ENCODE measurements at places on chromosomes 3 and 15. TPM values are rescaled to one million over a fixed set of nuclear protein-coding genes. Genes with fewer than 3 reads are reported as not detected.
A peak's percentile ranks its signal among the peaks of the same experiment; 100 is the strongest.

- H3K27me3 ChIP-seq: no peaks in the 10 kb centered on the region
- H3K4me1 ChIP-seq: no peaks in the 10 kb centered on the region
- H3K4me3 ChIP-seq: no peak overlapping the region
- no peak for DNase-seq
- H3K27ac ChIP-seq: no peak overlapping the region
- no peaks in the 10 kb centered on the region for H3K36me3 ChIP-seq
These were observed 51.7 kb downstream of the UBE2E2 start for GRCh38 chr3:23254835-23255234.

DNA sequence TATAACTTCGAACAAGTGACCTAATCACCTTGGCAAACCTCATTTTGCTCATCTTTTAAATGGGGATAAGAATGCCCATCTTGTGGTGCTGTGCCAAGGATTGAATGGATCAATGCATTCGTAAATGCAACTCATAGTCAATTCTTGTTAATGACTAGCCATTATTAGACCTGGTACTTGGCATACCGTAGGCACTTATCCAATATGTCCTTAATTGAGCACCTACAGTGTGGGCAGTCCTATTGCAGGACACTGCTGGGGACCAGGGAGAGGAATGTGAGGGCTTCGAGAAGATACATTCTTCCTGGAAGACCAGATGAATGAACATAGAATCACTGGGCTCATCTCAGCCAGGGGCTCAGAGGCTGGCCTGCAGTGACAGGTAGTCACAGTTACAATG lies 177.2 kb upstream of the TLE3 start:
- no peaks in the 10 kb centered on the region for H3K36me3 ChIP-seq
- no peak overlapping the region for H3K27ac ChIP-seq
- DNase-seq: no peak
- no peaks in the 10 kb centered on the region for H3K27me3 ChIP-seq
- peaks cover 24% of the 10 kb centered on the region for H3K4me1 ChIP-seq

- H3K27ac ChIP-seq: no peak overlapping the region
- no peaks in the 10 kb centered on the region for H3K4me1 ChIP-seq
- no peak for DNase-seq
- no peaks in the 10 kb centered on the region for H3K27me3 ChIP-seq
- H3K36me3 ChIP-seq: no peaks in the 10 kb centered on the region
These were observed 200.1 kb upstream of the PROK2 start for GRCh38 chr3:71984843-71985613.

DNA sequence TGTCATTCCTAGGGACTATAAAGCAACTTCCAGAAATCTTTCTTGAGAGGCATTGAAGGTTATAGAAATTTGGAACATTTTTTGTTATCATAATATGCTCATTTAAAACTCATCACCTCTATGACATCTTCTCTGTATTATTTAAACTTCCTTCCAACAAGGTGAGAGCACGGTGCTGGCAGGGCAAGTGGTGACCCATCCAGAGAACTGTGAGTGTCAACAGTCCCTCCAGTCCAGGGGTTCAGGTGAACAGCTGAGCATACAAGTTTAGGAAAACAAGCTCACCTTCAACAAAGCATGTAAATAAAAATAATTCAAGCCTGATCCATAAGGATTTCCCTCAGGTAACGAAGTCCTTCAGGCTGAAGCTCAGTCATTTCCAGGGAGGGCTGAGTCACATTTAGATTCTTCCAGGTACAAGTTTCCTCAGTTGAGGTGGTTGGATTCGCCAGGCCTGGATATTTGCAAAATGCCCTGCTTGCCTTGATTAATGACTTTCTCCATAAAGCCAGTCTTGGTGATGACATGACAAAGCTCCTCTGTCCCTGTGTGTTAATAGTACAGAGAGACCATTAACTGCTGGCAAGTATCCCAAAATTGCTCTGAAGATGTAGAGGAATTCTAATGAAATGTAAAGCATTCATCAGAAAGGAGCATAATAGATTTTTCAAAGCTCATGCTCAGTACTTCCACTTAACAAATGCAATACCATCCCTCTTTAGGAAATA lies 263.6 kb upstream of the GADL1 start:
- H3K4me3 ChIP-seq: no peak overlapping the region
- H3K27me3 ChIP-seq: no peaks in the 10 kb centered on the region
- no peaks in the 10 kb centered on the region for H3K36me3 ChIP-seq
- H3K27ac ChIP-seq: no peak overlapping the region

- no peak overlapping the region for H3K27ac ChIP-seq
- H3K4me1 ChIP-seq: peaks cover 7% of the 10 kb centered on the region
- no peaks in the 10 kb centered on the region for H3K27me3 ChIP-seq
These were observed 10.0 kb downstream of the RPL32 start for GRCh38 chr3:12831301-12831866.

GRCh38 chr3:83868909-83869567 lies 1089.8 kb upstream of the CADM2 start:
- H3K4me3 ChIP-seq: no peak overlapping the region
- no peak overlapping the region for H3K27ac ChIP-seq
- no peak for DNase-seq

- H3K36me3 ChIP-seq: peaks cover 12% of the 10 kb centered on the region
- no peak overlapping the region for H3K27ac ChIP-seq
- no peak overlapping the region for H3K4me3 ChIP-seq
- H3K27me3 ChIP-seq: no peaks in the 10 kb centered on the region
These were observed 28.0 kb upstream of the PTX3 start for GRCh38 chr3:157408499-157409149.

- no peak overlapping the region for H3K27ac ChIP-seq
- no peak overlapping the region for H3K4me3 ChIP-seq
- H3K4me1 ChIP-seq: no peaks in the 10 kb centered on the region
- no peaks in the 10 kb centered on the region for H3K36me3 ChIP-seq
- no peaks in the 10 kb centered on the region for H3K27me3 ChIP-seq
These were observed 388.7 kb downstream of the GRM7 start for GRCh38 chr3:7249493-7250076.

DNA sequence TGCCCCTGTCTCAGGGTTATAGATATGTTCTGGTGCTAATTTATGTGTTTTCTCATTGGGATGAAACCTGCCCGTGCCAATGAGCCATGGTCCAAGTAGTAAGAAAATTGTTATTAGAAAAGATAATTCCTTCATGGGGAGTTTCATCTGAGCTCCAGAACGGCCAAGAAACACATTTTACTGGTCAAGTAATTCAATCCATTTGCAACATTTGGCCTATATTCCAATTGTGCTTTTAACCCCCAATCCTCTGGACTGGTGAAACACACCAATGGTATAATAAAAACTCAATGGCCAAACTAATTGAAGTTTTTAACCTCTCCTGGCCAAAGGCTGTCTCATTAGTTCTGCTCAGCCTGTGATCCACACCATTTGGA lies 53.7 kb upstream of the XCR1 start:
- peaks cover 9% of the 10 kb centered on the region for H3K27me3 ChIP-seq
- DNase-seq: no peak
- H3K4me3 ChIP-seq: no peak overlapping the region
- H3K4me1 ChIP-seq: no peaks in the 10 kb centered on the region
- no peaks in the 10 kb centered on the region for H3K36me3 ChIP-seq

- no peaks in the 10 kb centered on the region for H3K4me1 ChIP-seq
- no peak overlapping the region for H3K4me3 ChIP-seq
- no peak for DNase-seq
These were observed 85.4 kb downstream of the TRANK1 start for GRCh38 chr3:36859494-36859893.

DNA sequence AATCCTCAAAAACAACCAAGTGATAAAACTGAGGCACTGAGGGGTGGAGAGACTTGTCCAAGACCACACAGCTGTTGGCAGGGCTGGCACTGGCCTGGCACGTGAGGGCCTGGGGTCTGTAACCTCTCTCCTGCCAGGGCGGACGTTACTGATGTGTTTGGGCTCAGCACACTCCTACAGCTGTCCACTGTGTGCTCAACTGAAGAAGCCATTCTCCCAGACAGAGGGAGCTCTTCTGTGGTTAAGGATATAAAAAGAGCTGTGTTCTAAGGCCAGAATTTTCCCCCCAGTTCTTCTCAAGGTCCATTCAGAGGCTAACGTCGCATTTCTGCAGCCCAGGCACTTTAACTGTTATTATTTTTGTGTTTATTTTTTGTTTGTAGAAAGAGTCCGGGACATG lies 429.0 kb upstream of the ATP11B start:
- H3K4me1 ChIP-seq: peaks cover 20% of the 10 kb centered on the region
- H3K27ac ChIP-seq: peak overlapping the region; percentile 79
- no peaks in the 10 kb centered on the region for H3K36me3 ChIP-seq
- H3K4me3 ChIP-seq: no peak overlapping the region
- DNase-seq: no peak

DNA sequence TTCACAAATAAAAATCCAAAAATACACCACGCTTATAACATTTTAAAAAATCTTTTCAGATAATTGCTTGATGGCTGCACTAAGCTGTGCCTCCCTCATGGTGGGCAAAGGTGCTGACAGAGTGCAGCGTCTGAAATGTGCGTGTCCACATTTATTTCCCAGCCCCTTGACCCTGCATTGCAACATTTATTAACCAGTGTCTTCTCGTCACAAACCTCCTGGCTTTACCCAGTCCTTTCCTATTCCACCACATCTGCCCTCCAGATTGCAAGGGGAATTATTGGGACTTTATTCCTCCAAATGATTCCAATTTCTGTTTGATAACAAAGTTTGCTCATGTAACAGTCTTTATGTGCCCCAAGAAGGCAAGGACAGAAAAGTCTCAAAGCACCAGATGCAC lies 5.5 kb downstream of the RASGRP1 start:
- H3K36me3 ChIP-seq: no peaks in the 10 kb centered on the region
- H3K4me3 ChIP-seq: no peak overlapping the region
- H3K4me1 ChIP-seq: no peaks in the 10 kb centered on the region
- no peak overlapping the region for H3K27ac ChIP-seq

GRCh38 chr15:25785641-25786025 lies 77.5 kb downstream of the ATP10A start:
- no peak for DNase-seq
- no peaks in the 10 kb centered on the region for H3K27me3 ChIP-seq
- no peaks in the 10 kb centered on the region for H3K4me1 ChIP-seq
- H3K4me3 ChIP-seq: no peak overlapping the region
- H3K36me3 ChIP-seq: no peaks in the 10 kb centered on the region
- H3K27ac ChIP-seq: no peak overlapping the region

GRCh38 chr15:45201557-45201859 lies 13.7 kb upstream of the SHF start:
- peaks cover 8% of the 10 kb centered on the region for H3K4me1 ChIP-seq
- H3K36me3 ChIP-seq: no peaks in the 10 kb centered on the region
- H3K27me3 ChIP-seq: peaks cover 12% of the 10 kb centered on the region

KCNMB2 gene
- total RNA-seq: not detected

PRRT3 gene
- 1.5 TPM for total RNA-seq

ABI3BP gene
- total RNA-seq: 78.1 TPM

PROS1 gene
- total RNA-seq: 5.2 TPM

KATNBL1 gene
- total RNA-seq: 57.9 TPM

KIF15 gene
- 21.6 TPM for total RNA-seq

UROC1 gene
- total RNA-seq: not detected
